Type B pancreatic cell (in vitro differentiated cells): ENCODE measurements at places on chromosomes 4 and X.

DNA sequence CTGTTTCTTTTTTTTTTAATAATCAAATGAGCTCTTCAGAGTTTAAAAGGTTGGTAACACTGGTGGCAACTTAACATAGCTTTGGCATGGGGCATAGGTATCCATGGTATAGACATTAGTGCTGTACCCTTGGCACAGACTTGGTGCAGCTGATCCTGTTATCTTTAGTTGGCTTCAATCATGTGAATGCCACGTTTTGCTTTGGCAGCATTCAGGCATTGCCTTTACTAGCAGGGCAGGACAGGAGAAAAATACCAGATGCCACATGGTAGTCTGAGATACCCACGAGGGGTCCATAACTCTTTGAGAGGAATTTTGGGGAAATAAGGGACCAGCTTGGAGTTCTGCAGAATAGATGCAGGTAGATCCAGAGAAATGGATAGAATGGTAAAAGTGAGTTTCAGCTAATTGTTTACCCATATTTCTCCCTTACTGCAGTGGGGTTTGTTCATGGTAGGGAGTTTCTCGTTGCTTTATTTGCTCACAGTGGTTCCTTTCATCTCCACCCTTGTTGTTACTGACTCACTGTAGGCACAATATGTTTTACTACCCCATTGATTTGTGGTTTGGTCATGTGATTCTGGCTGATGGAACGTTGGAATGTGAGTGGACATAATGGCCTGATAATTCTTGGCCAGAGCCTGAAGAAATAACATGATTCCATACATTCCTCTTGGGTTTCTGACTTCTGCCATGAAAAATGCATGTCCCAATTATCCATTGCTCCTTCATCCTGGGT is 342.7 kb downstream of the GLUD2 start:
- no peak overlapping the region for H3K27ac ChIP-seq
- no peaks in the 10 kb centered on the region for H3K36me3 ChIP-seq
- no peaks in the 10 kb centered on the region for H3K27me3 ChIP-seq

DNA sequence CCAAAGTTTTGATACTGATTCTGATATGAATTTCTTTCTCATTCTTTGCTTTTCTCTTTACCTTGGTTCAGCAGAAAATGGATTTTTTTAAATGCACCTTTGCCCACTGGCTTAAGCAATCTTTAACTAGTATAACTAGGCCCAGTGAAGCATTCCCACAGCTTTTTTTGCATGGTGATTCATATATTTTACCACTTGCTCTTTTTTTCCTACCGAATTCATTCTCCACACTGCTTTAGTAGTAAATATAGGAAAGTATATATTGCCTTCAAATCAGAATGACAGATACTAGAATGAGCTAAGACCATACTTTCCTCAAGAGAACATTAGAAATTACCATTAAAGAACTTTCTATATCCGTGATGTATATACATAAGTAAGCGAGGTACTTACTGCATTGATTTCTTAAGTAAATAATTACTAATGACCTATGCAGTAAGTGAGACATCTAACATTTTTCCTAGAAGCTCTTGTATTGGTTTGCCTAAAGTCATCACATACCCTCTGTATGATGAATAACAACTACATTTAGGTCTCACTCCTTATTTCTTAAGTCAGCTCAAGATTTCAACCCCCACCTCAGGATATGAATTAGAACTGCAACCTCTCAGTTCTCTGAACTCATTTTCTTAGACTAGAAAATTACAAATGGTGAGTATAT is 44.2 kb downstream of the SLC4A4 start:
- DNase-seq = no peak
- peaks cover 8% of the 10 kb centered on the region for H3K36me3 ChIP-seq

GRCh38 chr4:144353292-144353691 is 212.8 kb upstream of the GYPA start:
- no peak for DNase-seq
- peaks cover 25% of the 10 kb centered on the region for H3K27me3 ChIP-seq
- H3K36me3 ChIP-seq = no peaks in the 10 kb centered on the region
- no peak overlapping the region for H3K4me3 ChIP-seq
- H3K27ac ChIP-seq = no peak overlapping the region
- peaks cover 63% of the 10 kb centered on the region for H3K4me1 ChIP-seq

GRCh38 chr4:143390764-143391163 is 54.1 kb downstream of the GAB1 start:
- H3K4me3 ChIP-seq = no peak overlapping the region
- H3K27me3 ChIP-seq = no peaks in the 10 kb centered on the region
- H3K4me1 ChIP-seq = peaks cover 28% of the 10 kb centered on the region
- H3K27ac ChIP-seq = no peak overlapping the region
- no peaks in the 10 kb centered on the region for H3K36me3 ChIP-seq

GRCh38 chrX:3820167-3820566 is 106.7 kb upstream of the PRKX start:
- no peaks in the 10 kb centered on the region for H3K4me1 ChIP-seq
- peaks cover 31% of the 10 kb centered on the region for H3K36me3 ChIP-seq
- H3K27me3 ChIP-seq = no peaks in the 10 kb centered on the region
- H3K4me3 ChIP-seq = no peak overlapping the region
